ENCODE measurements at places on chromosomes 2 and 18. TPM values are rescaled to one million over a fixed set of nuclear protein-coding genes. Genes with fewer than 3 reads are reported as not detected.

SPATA3 gene
- polyA plus RNA-seq: not detected

ACMSD gene
- polyA plus RNA-seq: 44.7 TPM

SERPINB4 gene
- not detected for polyA plus RNA-seq

GKN2 gene
- polyA plus RNA-seq: not detected

RGPD4 gene
- 0.08 TPM for polyA plus RNA-seq

- DNase-seq: no peak
These were observed 69.8 kb downstream of the NDUFA10 start for GRCh38 chr2:239955087-239955988.

GRCh38 chr2:42086500-42086953, 38.7 kb downstream of the PKDCC start:
- DNase-seq: no peak

DNA sequence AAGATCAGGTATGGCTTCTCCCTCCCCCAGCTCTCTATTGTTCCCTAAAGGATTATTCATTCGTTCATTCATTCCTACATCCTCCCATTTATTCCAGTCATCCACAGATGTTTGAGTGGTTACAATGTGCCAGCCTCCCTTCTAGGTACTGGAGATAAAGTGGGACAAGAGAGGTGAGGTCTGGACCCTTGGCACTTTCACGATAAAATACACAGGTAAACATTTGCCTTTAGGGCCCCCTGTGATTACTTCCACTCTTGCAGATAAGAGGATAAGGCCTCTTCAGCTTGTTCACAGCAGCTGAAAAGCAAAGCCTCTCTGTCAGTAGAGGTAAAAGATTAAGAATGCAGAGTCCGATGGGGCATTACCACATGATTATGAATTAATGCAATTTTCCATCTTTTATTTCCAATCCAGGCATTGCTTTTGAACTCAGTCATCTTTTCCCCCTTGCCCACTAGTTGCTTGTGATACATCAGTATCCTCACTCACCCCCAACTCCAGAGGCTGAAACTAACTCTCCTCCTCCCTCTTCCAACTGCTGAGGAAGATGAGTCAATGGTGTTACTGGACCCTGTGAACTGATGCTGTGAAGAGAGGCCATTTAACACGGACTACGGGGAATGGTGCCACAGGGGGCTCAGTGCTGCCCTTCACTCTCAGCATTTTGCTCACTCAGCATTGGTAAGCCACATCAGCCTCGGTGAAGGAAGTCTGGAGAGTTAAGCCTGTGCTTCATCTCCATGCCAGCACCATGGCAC, 1.1 kb upstream of the DPP4 start:
- DNase-seq: no peak

DNA sequence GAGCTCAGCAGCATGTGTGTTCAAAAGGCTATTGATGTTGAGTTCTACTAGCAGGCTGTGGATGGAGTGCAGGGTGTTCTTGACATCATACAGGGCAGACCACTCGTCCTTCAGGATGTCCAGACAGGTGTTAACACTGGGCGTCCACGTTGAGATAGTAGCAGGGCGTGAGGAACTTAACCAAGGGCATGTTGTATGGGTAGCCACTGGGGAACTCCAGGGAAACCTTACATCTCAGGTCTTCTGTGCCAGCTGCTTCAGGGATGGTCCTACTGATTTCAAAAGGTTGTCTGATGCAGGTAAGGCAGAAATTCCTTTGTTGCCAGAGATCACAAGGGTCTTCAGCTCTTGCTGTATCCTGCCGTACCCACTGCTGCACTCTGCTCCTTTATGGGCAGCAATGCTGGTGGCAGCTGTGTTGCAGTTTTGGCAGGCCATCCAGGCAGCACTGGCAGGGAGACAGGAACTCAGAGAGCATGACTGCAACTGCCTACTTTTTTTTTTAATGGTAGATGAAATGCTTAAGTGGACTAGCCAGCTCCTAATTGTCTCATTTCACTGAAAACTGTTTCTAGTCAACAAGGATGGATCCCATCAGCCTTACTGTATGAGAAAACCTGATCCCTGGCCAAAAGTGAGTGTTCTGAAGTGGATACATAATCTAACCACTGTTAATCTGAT, 32.4 kb upstream of the RBBP8 start:
- DNase-seq: no peak

- DNase-seq: no peak
These were observed 128.5 kb downstream of the EN1 start for GRCh38 chr2:118718921-118719320.

DNA sequence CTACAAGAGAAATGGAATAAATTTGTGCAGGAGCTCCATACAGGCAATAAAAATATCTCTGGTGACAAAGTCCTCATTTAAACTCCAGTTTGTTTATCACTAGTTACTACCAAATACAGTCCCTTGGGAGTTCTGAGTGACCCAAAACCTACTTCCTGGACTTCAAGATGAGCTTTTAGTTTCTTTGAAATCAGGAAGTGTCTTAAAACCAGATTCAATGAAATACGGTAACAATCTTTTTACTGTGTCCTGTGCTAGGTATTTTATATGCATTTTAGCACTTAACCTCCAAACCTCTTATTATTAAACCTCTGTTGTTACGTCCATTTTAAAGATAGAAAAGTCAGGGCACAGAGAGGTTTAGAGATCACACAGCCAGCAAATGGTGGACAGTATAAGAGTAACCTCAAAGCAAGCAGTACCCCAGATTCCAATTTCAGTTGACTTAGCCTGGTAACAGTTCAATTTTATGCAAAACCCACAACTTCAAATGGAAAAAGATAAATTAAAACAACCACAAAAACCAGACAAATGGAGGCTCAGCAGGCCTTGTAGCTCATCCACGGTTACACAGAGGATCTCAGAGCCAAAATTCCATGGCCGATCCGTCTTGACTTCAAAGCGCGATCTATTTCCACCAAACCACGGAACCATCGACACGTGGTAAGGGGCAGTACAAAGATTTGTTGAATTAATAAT, 1.3 kb upstream of the KCMF1 start:
- no peak for DNase-seq

- DNase-seq: no peak
These were observed 511.4 kb upstream of the MYT1L start for GRCh38 chr2:2842466-2842865.
